ENCODE measurements at places on chromosomes 4 and X.
A peak's percentile ranks its signal among the peaks of the same experiment; 100 is the strongest.

DNA sequence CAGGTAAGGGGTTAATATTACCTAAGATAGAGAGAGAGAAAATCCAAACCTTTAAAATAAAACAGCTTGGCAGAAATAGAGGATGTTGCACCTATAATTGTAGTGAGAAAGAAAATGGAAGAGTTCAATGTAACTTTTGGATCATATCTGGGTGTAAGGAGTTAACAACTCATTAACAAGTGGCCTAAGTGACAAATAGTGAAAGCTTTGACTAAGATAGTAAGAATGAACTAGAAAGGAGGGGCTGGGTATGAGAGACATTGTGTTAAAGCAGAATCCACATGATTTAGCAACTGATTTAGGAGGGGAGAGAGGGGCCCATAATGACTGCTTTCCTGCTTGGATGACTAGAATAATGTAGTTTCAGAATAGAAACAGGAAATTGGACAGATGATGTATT lies 761.0 kb downstream of the IL1RAPL1 start:
- no peak for DNase-seq

DNA sequence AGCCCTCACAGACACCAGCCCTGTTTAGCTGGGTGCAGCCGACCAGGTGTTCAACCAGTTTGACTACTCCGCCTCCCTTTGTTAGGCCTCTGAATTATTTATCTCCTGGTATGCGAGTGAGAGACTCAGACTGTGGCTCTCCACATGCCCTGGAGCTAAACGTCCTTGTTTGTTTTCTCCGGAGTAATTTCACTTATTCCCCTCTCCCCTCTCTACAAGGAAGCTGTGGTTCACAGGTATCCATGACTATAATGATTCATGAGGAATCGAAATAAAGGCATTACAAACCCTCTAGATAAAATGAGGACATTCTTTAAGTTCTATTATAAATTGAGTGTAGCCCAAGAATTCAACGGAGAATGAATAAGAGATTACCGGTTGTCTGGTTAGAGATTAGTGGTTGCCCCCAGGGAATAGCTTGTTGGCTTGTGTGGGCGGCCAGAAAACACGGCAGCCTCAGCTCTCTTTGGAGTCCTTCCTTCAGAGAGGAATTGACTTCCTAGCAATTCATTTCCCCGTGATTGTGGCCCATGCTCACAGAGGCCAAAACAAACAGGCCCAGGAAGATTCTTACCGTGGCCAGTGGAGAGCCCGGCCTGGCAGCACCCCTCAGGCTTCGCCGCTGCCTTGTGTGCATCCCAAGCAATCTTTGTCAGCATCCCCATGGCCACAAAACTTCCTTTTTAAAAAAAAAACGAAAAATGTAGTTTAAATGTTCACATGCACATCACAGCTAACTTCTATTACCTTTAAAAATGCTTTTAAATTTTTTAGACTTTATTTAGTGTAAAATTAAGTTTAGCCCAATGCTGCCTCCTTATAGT lies 60.2 kb upstream of the CBR4 start:
- DNase-seq: peak; percentile 73

- no peak for DNase-seq
Observed at GRCh38 chrX:12308420-12308819, 170.1 kb downstream of the FRMPD4 start.

- DNase-seq: no peak
Observed at GRCh38 chr4:56863441-56864139, 42.1 kb upstream of the SPINK2 start.

DNA sequence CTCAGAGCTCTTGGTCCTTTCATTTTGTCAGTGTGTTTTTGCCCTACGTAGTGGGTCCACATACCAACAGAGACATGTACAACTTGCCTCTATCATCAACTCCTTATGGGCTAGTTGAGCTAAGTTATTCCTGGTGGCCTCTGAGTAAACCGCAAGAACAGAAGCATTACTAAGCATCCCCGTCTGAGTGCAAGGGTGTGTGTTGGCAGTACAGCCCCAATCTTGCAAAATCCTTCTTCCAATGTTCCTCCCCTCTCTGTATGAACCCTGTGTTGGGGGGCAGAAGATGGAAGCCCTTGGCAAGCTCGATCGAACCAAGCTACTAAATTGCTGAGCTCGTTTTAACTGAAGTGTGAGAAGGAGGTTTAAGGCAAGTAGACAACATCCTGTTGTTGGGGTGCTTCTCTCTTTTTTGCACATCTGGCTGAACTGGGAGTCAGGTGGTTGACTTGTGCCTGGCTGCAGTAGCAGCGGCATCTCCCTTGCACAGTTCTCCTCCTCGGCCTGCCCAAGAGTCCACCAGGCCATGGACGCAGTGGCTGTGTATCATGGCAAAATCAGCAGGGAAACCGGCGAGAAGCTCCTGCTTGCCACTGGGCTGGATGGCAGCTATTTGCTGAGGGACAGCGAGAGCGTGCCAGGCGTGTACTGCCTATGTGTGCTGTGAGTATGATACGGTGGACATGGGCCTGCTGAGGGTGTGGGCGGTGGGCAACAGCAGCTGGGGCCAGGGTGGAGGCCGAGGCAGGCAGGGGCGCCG lies at the start of gene SH2D1A:
TSS of gene SH2D1A (plus strand) at position 447 of the 760 bp plus-strand sequence. CDS start at position 527, 80 bp downstream.
- DNase-seq: no peak

GRCh38 chr4:156959298-156959702 lies 12.3 kb downstream of the PDGFC start:
- DNase-seq: no peak

- no peak for DNase-seq
Observed at GRCh38 chr4:146437778-146438177, 84.0 kb downstream of the SLC10A7 start.

DNA sequence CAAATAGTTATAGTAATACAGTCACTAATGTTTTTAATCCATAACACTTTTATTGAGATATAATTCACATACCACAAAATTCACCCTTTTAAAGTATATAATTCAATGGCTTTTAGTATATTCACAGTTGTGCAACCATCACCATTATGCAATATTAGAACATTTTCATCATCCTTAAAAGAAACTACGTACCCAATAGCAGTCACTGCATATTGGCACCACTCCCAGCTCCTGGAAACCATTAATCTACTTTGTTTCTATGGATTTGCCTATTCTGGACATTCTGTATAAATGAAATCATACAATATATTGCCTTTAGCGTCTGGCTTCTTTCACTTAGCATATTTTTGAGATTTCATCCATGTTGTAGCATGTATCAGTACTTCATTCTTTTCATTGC lies 99.3 kb downstream of the AMMECR1 start:
- no peak for DNase-seq

DNA sequence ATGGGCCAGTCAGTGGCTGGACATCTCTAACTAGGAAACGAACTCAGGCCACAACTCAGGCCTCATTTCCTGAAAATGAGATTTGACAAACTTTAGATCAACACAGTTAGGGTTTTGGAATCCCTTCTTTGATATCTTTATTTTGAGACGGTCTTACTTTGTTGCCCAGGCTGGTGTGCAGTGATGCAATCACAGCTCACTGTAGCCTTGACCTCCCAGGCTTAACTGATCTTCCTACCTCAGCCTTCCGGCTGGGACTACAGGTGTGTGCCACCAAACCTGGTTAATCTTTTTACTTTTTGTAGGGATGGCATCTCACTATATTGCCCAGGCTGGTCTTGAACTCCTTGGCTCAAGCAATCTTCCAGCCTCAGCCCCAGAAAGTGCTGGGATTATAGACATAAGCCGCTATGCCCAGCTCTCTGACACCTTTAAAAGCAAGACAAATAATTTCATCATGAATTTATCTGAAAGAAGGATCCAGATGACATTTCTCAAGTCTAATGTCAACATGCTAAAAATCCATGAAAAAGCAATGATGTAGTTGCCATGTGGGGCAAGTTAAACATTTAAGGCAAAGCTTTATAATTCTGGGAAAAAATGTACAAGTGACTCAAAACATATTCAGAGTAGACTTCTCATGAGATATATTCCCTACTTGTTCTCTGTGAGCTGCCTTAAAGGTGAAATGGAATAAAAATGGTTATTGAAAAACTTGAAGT lies 89.1 kb upstream of the CBR4 start:
- DNase-seq: no peak

DNA sequence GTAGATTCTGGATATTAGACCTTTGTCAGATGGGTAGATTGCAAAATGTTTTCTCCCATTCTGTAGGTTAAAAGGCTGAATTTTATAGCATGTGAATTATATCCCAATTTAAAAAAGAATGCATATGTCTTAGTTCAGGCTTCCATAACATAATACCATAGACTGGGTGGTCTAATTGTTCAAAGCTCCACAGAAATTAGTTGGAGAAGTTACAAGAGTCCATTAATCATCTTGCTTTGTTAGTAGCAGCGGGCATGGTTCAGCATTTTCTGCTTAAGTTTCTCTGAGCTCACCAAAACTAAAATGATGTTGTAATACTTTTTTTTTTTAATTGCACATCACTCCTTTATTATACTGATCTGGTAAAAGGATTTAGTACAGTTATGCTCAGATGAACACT lies 1.8 kb downstream of the PGAM4 start:
- no peak for DNase-seq

GRCh38 chr4:95159384-95159783 lies 389.4 kb downstream of the UNC5C start:
- no peak for DNase-seq

GRCh38 chr4:171561419-171561818 lies 251.8 kb upstream of the GALNTL6 start:
- DNase-seq: no peak

GRCh38 chrX:127466211-127466610 lies 586.0 kb downstream of the ACTRT1 start:
- no peak for DNase-seq

DNA sequence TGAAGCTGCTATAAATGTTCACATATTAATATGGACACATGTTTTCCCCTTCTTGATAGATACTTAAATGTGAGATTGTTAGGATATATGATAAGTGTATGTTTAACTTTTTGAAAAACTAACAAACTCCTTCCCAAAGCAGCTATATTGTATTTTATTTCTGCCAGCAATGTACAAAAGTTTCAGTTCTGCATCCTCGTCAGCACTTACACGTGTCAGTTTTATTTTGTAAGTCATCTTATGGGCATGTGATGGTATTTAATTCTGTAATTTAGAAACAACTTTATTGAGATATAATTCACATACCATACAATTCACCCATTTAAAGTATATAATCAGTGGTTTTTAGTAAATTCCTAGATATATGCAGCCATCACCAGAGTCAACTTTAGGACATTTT lies 31.6 kb downstream of the RAPGEF2 start:
- no peak for DNase-seq

GRCh38 chr4:16659694-16660093 lies 238.8 kb downstream of the LDB2 start:
- no peak for DNase-seq

DNA sequence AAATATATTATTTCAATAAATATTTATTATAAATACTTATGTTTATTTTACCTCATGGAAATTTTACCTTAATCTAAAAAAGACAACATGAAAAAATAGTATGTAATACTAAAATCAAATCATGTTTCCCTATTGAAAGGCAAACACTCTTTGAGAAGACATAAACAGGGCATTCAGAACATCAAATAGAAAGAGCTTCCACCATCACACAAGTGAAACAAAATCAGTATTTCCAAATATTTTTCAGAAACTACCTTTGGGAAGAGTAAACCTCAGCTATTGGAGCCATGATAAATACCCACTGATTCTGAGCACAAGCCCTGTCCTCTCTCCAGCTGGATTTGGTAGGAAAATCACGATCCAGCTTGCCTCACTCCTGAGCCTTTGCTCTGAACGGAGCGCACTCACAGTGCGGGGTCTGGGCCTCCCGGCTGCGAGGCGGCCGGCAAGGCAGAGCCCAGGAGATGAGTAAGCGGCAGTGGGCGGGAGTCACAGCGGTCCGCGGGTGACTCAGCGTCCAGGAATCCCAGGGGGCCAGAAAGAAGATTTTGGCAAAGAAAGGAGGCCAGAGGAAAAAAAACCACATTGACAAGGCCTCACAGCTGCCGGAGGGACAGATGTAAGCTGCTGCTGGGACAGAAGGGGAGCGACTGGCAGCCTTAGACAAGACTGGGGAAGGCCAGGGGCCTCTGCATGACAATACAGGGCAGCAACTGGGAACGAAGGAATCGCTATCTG lies 14.7 kb upstream of the ANXA5 start:
- no peak for DNase-seq

All from NCI-H2081 treated with DMSO at 0.1 percent for 48 hours (cell line).